Stimulated activated CD8-positive, alpha-beta memory T cell treated with anti-CD3 and anti-CD28 coated beads, Interleukin-4, amount 100 ng/mL, for 1 hour (primary cell): ENCODE measurements at places on chromosomes 7 and 10.
A peak's percentile ranks its signal among the peaks of the same experiment; 100 is the strongest.

DNA sequence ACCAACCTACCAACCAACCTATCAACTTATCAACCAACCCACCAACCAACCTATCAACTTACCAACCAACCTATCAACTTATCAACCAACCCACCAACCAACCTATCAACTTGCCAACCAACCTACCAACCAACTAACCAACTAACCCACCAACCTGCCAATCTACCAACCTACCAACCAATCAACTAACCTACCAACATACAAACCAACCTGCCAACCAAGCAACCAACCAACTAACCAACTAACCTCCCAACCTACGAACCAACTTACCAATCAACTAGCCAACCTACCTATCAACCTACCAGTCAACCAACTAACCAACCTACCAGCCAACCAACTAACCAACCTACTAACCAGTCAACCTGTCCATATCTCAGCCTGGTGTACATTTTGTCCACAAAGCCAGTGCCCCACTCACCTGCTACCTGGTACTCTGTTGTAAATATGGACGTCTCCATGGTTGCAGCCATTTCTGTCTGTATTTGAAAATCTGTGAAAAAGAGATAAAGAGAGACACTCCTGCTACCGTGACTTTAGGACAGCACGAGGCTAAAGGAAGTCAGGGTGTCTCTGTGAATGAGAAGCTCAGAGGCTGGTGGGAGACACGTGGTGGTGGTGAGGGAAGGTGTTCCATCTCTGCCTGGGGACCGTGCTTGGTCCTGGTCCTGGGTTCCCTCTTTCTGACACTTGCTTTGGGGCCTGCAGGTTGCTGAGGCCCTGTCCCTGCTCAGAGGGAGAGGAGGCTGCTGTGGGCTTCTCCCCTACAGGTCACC, 41.9 kb upstream of the IL15RA start:
- DNase-seq, result no peak

DNA sequence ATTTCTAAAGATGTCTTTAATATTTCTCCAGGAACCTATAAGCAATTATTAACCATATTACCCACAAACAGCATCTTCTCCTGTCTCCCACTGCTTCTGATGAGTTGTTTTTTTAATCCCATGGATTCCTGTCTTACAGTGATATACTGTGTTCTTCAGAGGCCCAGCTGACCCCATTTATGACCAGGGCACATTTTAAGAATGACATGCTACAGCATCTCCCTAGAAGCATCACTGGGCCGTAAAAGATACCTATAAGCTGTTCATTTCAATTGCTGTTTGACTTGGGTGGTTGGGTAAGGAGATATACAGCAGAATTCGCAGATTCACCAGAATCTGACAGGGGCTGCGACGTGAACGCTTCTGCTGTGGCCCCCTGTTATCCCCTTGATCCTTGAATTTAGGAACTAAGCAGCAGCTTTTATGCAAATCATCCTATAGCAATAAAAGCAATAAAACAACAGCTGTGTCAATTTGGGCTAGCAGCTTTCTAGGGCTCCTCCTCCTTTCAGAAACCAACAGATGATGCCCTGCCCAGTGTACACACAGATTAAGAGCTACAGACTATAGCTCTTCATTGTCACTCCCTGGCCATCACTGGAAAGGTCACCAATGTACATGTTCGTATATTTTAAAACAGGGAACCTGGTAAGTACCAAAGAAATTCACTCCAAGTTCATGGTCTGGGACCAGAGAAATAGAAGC, 86.8 kb downstream of the CPEB3 start:
- no peak for DNase-seq

DNA sequence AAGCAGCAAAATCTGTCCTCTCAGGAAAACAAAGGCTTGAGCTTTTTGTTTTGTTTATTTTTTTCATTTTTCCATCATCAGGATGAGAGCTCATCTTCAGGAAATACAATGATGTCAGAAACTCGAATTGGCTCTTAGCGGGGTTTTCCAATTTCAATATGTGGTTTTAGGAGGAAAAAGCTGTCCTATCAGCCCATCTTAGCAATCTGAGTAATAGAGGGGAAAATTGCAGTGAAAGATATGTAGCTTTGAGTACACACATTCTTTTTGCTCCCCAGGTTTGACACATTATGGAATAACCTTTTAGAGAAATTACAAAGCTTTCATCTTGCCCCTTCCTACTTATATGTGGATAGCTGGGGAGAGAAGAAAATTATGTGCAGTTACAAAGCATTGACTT, 113.6 kb upstream of the MYO3A start:
- no peak for DNase-seq

DNA sequence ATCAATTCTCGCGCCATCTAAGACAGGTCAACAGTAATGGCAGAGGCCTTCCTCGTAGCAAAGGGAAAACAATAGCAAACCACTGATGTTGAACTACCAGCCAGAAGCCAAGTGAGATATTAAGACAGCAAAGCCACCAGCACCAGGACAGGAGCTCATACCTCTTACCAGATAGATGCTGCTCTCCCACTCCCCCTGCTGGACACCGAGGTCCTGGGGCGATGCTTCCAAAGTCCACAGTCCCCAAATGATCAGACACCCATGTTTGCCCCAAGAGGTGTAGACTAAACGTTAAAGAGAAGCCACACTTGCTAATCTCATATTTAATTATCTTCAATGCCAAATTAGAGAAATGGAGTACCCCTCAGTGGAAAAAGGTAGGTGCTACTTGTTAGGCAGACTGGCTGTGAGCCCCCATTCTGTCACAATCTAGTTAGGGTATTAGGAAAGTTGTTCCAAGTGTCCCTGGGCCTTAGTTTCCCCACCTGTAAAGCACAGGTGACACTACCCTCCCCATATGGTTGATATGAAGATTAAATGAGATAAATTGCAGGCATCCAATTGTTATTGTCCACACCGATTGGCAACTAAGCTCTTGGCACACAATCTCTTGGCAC, 39.9 kb downstream of the TOMM7 start:
- DNase-seq, result peak; percentile 34

- no peak for DNase-seq
Observed at GRCh38 chr10:117818721-117819120, 228.0 kb downstream of the RAB11FIP2 start.

DNA sequence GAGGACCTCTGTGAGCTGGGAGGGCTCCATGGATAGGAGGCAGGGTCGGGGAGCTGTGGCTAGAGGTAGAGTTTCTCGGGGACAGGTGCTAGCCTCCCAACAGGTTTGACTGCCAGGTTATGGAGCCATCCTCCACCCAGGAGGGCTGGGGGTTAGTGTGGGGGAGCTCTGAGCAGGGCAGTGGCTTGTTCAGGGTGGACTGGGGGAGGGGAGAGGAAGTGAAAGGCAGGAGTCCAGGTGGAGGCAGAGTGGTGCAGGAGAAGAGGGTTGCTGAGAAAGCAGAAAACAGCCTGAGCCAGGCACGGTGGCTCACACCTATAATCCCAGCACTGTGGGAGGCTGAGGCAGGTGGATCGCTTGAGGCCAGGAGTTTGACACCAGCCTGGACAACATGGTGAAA, 40.5 kb upstream of the HSPB1 start:
- DNase-seq, result no peak

DNA sequence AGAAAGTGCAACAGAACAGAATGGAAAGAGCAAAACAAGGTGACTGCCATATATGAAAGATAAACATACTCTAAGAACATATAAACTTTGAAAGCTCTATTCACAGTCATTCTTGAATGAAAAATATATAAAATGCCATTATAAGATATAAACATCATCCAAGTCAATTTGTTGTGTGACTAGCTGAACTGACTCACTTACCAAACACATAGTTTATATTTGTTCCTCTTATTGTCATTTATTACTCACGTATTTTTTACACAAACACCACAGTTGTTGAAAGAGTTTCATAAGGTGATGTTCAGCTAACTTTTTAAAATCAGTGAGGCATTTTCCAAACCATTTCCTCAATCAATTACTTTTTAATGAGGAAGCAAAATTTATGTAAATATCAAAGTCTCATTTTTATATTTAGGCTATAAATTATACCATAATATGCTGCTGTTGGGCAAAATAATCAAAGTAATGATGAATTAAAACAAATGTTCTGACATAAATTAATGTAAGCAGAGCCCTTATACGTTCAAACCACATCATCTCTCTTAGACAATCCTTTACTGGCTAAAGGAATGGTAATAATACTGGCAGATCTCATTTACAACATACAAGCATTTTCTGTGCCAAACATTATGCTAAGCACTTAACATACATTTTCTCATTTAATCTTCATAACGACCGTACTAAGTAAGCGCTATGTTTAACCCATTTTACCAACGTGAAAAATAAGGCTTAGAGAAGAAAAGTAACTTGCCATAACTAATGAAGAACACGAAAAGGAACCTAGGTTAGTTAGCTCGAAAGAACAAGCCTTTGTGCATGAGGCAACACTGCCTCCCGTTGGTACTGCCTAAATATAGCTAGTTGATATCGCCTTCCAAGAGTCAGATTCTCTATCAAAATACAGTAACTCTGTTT, 7.3 kb downstream of the LRRN3 start:
- peak; percentile 25 for DNase-seq
